ENCODE measurements at places on chromosomes 16 and 17.
A peak's percentile ranks its signal among the peaks of the same experiment; 100 is the strongest.

DNA sequence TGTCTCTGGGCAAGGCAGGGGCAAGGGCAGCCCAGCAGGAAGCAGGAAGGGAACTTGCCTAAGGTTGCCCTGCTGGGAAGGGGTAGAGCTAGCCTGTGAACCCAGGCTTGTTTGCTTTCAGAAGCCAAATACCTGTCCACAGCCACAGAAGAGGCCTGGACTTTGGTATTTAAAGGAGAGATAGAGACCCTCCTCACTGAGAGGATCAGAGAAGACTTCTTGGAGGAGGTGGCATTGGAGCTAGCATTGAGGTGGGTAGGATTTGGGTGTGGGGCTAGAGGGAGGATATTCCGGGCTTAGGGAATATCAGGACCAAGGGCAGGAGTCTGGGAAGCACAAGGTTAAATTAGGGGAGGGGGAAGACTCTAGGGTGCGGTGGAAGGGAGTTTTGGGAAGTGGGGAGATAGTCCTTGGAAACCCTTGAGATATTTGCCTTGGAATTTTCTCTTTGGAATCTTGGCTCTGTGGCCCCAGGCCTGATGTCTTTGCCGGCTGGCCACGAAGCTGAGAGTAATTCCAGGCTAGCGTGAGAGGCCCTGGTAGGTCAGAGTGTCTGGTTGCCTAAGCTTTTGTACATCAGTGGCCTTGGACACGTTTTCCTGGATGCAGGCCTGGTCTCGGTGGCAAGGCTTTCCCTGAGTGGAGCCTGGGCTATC lies 13.1 kb upstream of the ETV4 start:
- no peak for DNase-seq

DNA sequence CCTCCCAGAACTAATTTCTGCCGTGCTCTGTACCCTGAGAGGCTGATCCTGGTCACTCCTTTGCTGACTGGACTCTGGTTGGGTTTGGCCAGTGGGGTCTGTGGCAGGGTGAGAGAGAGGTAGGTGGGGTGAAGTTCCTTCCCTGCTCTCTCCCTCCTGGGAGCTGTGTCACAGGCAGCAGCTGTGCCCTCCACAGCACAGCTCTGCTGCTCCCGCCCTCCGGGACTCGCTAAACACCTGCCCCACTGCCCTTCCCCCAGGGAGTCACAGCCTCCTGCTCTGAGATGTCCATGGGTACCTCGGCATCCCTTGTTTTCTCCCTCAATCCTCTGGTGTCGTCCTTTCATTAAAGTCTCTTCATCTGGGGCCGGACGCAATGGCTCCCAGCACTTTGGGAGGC lies 66.4 kb downstream of the SRCIN1 start:
- DNase-seq = no peak

GRCh38 chr16:15578824-15579223 lies 64.1 kb downstream of the MARF1 start:
- no peak for DNase-seq

DNA sequence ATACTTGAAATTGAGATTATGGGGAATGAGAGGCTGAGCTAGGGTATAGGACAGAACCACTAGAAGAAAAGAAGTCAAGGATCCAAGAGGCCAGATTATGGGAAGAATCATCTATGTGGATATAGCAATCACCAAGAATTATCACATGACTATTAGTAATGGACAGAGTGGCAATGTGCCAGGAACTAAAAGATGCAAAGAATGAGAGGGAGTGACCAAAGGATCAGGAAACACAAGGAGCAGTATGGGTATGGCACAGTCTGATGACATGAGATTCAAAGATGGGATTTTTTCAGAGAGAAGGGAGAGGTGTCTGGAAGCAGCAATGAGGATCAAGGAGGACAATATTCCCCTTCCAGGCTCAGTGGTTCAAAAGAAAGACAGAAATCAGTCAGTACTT lies 212.2 kb downstream of the AATF start:
- DNase-seq = peak; percentile 17

DNA sequence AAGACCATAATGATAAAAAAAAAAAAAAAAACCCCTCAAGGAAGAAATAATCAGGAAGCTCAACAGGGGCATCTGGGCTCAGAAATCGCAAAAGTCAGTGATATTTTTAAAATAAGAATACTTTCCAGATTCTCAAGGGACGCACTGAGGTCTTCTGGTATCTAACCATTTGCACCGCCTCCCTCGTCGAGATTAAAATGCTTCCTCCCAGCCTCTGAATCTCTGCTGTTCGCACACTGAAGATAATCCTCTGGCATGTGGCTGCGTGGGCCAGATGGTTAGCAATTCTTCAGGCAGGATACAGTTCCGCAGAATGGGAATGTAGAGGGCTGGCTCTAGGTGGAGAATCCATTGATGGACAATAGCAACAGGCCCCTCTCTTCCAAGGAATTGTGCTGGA lies 211.7 kb upstream of the CDH5 start:
- no peak for DNase-seq

- no peak for DNase-seq
These were observed 4.0 kb downstream of the GPRC5C start for GRCh38 chr17:74435775-74436359.

- DNase-seq = no peak
These were observed 11.7 kb upstream of the ST6GALNAC2 start for GRCh38 chr17:76597156-76598003.

DNA sequence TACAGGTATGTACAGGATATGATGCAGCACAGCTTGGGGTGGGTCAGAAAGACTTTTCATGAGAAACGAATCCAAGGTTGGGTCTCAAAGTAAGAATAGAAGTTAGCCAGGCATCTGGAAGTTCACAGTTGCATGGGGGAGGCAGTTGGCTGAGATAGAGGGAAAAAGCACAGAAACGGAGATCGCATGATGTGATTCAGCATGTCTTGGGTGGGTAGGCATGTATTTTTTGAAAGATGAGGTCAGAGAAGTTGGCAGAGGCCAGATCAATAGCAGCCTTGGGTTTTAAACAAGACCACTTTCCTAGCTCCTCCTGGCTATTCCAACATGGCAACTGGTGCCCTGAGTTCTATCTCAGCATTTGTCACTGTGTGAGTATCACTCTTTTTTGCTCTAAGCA lies 67.2 kb downstream of the PCTP start:
- no peak for DNase-seq

DNA sequence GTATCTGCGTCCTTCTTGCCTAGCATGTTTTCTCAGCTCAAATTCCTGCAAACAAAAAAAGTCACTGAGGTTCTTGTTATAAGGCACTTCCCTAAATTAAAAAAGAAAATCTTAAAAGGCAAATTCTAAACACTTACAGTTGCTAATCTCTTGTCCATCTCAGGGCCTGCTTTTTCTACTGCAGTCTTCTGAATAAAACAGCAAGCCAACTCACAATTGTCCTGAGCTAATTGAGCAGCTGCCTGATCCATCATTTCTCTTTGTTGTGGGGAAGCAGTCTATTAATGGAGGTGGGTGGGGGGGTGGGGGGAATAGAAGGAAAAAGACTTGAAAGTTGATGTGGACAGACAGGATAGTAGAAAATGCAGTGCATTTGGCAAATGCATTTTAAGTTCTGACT lies 27.0 kb downstream of the SETD6 start:
- no peak for DNase-seq

- DNase-seq = no peak
These were observed 38.2 kb upstream of the ZFHX3 start for GRCh38 chr16:73086108-73086507.

GRCh38 chr17:5000237-5000639 lies 2.5 kb downstream of the KIF1C start:
- DNase-seq = no peak

GRCh38 chr17:50129353-50129727 lies 620 bp downstream of the SAMD14 start:
- DNase-seq = no peak

- no peak for DNase-seq
These were observed 9.7 kb downstream of the NXN start for GRCh38 chr17:969811-970355.

DNA sequence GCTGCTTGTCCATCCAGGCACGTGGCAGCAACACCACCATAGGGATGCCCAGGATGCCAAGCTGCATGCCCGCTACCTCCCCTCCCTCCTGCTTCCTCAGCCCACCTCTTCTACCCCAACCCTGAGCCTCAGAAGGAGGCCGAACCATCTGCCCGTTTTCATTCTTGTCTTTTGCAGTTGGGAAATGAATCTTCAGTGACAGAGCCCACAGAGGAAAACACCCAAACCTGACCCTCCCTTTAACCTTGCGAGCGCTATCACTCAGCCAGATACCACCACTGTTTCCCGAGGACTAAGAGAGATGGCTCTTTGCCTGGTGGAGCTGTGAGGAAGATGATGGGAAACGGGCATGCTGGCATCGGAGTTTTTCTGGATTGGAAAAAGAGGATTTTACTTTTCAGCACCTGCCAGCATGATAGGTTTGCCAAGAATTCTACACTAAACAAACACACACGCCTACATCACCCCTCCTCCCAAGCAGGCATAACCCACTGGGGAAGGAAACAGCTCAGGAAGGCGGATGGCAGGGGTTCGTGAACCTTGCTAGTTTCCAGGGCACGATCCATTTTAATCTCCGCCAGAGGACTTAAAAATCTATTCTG lies 457.4 kb downstream of the SLC39A11 start:
- no peak for DNase-seq

- no peak for DNase-seq
These were observed 872 bp downstream of the ELMO3 start for GRCh38 chr16:67199808-67200198.

DNA sequence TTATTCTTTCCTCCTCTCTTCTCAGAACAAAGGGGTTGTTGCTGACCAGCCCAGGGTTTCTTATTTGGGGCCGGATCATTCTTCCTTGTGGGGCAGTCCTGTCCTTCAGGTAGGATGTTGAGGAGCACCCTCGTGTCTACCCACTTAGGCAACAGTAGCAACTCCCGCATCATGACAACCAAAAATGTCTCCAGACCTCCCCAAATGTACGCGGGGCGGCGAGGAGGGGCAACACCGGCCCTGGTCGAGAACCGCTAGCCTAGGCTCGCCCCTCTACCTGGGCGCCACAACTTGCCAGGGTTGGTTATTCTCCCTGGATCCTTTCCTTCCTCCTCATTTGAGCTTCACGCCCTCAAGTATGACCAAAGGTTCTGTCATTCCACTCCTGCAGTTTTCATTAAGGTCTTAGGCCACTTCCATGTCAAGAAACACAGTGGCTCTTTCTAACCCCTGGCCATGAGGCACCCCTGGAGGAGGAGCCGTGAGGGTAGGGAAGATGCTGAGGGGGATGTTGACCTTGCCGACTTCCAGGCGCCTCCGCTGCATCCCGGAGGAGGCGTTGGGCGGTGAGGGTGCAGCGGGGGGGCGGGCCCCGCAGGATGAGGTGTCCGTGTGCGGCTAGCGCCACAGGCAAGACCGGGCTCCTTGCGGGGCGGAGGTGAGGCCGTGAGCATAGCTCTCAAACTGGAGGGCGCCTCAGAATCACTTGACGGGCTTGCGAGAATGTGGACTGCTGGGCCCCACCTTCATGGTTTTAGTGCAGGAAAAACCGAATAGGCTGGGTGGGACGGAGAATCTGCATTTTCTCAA lies 712 bp upstream of the SPECC1 start:
- DNase-seq = no peak

DNA sequence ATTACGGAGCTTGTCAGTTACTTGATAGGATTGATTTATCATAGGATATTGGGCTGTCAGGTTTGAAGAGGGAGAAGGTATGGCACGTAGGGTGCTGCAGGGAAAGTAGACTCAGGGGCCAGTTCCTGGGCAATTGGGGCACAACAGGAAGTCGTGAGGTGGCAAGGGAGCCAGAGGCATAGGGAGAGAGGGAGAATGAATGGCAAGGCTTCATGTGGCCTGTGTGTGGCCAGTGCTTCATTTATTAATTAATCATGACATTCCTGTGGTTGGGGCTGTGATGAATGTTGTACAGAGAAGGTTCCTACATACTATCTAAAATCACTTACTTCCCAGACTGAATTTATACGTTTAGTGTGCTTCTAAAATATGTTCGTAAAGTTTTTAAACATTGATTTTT lies 19.3 kb downstream of the MFSD11 start:
- DNase-seq = no peak

GRCh38 chr17:30819971-30820705 lies 4.4 kb downstream of the CRLF3 start:
- no peak for DNase-seq

GRCh38 chr17:71809537-71809936 lies 311.3 kb upstream of the SOX9 start:
- no peak for DNase-seq

- no peak for DNase-seq
These were observed 13.9 kb upstream of the TNRC6C start for GRCh38 chr17:77944390-77945222.

- DNase-seq = no peak
These were observed 953.9 kb upstream of the GOT2 start for GRCh38 chr16:59688006-59688405.

GRCh38 chr16:88454523-88454947 lies 1.5 kb downstream of the ZFPM1 start:
- DNase-seq = no peak

DNA sequence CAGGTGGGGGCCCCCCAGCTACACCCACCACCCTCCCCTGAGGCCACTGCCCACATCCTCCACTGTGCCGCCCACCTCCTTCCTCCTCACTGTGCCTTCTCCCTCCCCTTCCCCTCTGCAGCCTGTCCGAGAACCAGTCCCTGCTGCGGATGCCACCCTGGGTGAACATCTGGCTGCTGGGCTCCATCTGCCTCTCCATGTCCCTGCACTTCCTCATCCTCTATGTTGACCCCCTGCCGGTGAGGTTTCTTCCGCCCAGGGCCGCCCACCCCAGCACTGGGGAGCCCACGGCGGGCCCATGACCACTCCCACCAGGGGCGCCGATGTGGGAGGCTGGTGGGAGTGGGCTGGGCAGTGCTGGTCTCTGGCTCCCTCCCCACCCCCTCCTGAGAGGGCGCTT lies 22.1 kb downstream of the RABEP2 start:
- DNase-seq = no peak

- DNase-seq = no peak
These were observed 2335.5 kb downstream of the TP53TG3F start for GRCh38 chr16:35794896-35795295.

- DNase-seq = no peak
These were observed 21.3 kb downstream of the OTOA start for GRCh38 chr16:21685034-21685455.

DNA sequence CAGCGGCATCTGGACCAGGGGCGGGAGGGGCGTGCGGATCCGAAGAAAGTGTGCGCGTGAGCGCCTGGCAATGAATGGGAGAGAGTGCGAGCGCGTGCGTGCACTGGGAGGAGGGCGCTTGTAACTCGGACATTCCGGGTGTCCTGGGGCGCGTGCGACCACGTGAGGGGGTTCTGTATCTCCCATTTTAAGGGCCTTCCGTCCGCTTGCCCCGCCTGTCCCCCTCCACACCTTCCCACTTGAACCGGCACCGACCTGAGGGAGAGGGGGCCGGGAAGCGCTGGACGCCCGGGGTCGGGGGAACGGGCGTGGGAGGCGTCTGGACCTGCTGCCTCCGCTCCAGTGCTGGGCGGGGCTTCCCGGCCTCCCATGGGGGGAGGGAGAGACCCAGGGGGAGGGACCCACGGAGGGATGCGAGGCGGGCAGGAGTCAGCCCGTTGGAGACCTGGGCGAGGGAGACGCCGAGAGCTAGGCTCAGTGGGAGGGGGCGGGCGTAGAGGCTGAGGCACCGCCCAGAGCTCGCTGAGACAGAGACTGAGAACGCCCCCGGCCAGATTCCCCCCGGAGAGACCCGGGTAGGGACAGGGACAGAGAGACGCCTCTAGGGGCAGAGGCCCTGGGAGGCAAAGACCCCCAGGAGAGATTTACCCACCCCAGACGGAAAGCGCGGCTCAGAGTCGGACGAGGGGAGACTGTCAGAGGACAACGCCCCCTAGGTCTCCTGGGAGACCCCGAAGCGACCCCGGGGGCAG lies at the start of gene KREMEN2:
Gene KREMEN2 (plus strand): TSS at position 553 of the 752 bp plus-strand sequence. CDS start 246 bp downstream, outside the sequence.
- DNase-seq = no peak

- DNase-seq = peak; percentile 44
These were observed 31.1 kb upstream of the CPNE2 start for GRCh38 chr16:57061084-57061905.

All from fibroblast of the conjunctiva (primary cell).